ENCODE measurements at places on chromosomes 6 and 20.

- peak; percentile 40 for DNase-seq
Measured at GRCh38 chr6:44022296-44022661, 105.0 kb downstream of the MRPL14 start.

DNA sequence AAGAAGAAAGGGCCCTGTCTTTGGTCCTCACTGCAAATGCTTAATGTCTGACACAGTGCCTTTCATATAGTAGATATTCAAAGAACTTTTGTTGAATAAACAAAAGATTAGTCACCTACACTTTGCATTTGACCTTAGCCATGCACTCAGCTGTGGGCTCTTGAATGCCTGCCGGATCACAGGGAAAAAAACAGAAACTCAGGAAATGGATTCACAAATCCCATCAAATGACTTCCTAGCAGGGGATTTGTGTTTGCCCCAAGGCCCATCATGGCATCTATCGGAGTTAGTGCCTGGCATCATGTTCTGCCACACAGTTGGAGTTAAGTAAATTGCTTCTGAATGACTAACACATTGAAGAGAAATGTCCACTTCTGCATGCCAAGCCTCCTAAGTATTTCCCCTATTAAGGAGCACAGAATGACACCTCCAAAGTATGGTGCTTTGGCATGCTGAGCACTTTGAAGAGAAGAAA is 72.3 kb upstream of the DST start:
- DNase-seq: peak; percentile 87

- DNase-seq: peak; percentile 43
Measured at GRCh38 chr6:150627585-150628025, 27.9 kb downstream of the PLEKHG1 start.

DNA sequence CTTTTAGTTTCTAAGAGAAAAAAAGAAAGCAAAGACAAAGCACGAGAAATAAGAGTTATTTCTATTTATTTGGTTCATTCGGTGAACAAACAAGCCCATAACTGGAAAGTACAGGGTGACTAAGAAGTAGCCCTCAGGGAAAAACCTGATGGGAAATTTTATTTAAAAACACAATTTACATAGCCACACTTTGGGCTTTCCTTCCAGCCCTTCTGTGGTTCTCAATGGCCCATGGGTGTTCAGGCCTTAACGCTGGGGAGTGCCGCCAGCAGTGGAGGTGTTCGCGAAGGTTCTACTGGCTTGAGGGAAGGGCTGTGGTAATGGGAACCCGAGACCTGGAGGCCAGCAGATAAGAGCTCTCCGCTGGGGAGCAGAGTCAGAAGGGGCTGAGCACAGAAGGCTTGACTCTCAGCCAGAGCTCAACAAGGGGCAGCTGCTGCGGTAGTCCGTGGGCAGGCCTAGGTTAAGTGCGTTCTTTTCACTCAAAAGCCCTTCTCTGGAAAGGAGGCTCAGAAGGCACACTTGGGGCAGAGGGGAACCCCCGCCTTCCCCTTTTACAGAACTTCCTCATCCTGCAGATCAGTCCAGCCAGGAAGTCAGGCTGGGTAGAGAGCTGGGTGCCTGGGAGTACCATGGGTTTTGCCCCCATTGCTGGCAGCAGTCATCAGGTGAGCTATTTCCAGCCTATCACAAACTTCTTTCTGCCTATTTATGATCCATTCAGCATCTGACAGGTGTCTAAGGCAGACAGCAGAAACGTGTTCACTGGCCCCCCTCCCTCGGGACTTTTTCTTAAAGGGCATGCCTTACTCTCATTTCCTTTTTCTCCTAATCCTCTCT is 8.8 kb upstream of the CD83 start:
- DNase-seq: no peak

GRCh38 chr6:31572041-31572911 is at the start of gene LTA:
TSS of gene LTA (plus strand) at chr6:31572289. CDS start at chr6:31572743, 454 bp downstream.
- DNase-seq: no peak

GRCh38 chr6:135853986-135854385 is 2.5 kb downstream of the PDE7B start:
- DNase-seq: no peak

- DNase-seq: no peak
Measured at GRCh38 chr6:133411757-133412156, 170.6 kb downstream of the EYA4 start.

- no peak for DNase-seq
Measured at GRCh38 chr20:63163596-63164483, 52.1 kb downstream of the YTHDF1 start.

- no peak for DNase-seq
Measured at GRCh38 chr6:121067381-121067780, 266.9 kb downstream of the TBC1D32 start.

GRCh38 chr6:88114838-88115237 is 51.3 kb downstream of the CNR1 start:
- no peak for DNase-seq

DNA sequence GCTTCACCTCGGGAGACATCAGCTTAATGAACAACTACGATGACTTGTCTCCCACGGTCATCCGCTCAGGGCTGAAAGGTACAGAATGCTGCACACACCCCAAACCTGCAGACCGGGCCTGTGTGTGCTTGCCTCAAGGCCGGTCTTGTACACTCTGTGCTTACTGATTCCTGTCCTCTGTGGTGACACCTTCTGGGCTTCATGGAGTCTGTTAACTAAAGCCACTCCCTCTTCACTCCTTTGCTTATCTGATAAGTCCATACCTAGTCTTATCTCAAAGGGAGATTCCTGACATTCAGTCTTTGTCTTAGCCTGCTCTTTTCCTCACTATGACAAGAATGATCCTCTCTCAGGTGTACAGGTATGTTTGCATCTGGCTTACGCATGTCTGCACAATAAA is 107.7 kb upstream of the TMEM181 start:
- no peak for DNase-seq

GRCh38 chr20:57698116-57698866 is 11.5 kb downstream of the PMEPA1 start:
- peak; percentile 99 for DNase-seq

- no peak for DNase-seq
Measured at GRCh38 chr6:89073014-89073620, 7.4 kb upstream of the PNRC1 start.

DNA sequence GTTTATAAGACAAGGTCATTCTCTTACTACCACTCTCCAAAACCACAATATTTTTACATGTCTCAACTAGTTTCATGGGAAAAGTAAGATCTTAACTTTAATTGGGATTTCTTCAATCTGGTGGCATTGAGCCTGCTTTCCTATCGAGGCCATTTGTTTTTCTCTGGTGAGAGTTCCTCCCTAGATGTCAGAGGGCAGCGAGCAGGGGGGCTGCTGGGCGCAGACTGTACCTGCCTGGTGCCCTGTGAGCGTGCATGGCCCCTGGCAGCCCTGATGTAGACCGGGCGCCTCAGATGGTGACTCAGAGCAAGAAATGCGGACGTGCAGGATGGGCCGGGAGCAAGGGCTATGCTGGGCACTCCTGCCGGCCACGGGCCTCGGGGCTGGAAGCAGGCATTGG is 27.2 kb downstream of the ERMARD start:
- DNase-seq: no peak

- no peak for DNase-seq
Measured at GRCh38 chr20:47879771-47880170, 94.5 kb upstream of the SULF2 start.

DNA sequence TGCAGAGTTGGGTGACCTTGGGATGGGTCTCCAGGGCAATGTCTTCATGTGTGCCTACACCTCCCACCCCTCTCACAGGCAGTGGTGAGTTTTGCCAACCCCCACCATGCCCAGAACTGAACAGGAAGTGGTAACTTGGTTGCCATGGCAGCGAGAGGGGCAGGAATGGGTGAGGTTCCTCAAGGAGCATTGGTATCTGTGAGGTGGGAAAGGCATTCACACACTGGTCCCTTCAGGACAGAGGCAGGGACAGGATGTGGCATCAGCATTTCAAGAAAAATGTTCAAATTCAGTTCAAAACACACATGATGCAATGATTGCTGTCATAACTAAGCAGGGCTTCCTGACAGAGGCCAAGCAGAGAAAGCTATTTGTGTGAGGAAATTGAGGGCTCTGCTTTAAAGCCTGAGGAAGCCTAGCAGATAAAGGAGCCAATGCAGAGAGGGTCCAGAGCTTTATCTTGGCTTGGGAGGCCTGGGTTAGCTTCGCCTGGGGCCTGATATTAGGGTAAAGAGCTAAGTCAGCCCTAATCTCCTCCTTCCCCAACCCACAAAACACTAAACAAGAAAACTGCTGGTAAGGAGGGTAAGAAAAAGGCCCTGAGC is 551 bp downstream of the TREML2 start:
- peak; percentile 59 for DNase-seq

GRCh38 chr20:7375905-7376304 is 564.4 kb downstream of the HAO1 start:
- peak; percentile 22 for DNase-seq

GRCh38 chr6:151181706-151182363 is 57.9 kb upstream of the AKAP12 start:
- DNase-seq: no peak

GRCh38 chr6:69155467-69155866 is 520.4 kb downstream of the ADGRB3 start:
- DNase-seq: no peak

- no peak for DNase-seq
Measured at GRCh38 chr6:3650076-3650958, 101.2 kb downstream of the PXDC1 start.

DNA sequence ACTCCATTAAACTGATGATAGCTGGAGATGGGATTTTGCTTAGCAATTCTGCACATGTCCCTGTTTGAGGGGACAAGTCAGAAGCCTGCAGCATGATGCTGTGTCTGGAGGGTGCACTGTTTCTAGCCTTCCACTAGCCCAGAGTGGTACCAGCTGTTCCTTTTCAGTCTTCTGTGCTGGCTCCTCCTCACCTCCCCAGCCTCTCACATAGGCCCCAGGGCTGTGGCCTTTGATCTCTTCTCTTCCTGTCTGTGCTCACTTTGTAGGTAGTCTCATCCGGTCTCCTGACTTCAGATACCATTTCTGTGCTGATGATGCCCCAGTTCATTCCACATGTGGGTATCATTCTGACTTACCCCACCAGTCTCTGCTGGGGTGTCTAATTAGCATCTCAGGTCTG is 126.3 kb downstream of the HIVEP1 start:
- no peak for DNase-seq

- DNase-seq: peak; percentile 16
Measured at GRCh38 chr20:4299773-4300172, 284.4 kb upstream of the RNF24 start.

GRCh38 chr6:46276576-46277142 is 105.9 kb upstream of the ENPP5 start:
- no peak for DNase-seq

- DNase-seq: no peak
Measured at GRCh38 chr6:26520237-26520849, 17.8 kb upstream of the HMGN4 start.

DNA sequence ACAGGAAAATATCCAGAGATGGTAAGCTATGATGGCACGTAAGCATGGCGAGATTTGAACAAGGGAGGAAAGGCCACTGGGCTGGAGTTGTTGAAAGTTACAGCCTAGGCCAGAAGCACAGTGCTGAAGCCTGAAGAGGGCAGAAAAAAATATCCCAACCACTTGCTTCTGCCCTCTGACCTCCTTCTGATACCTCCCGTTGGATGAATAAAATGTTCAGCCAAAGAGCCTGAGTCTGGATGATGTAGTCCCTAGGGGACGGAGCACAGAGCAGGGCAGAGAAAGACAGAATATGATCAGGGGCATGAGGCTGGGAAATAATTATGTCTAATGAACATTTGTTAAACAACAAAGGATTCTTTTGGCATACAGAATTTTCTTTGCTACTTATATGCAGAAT is 19.7 kb downstream of the KLHL31 start:
- DNase-seq: no peak

DNA sequence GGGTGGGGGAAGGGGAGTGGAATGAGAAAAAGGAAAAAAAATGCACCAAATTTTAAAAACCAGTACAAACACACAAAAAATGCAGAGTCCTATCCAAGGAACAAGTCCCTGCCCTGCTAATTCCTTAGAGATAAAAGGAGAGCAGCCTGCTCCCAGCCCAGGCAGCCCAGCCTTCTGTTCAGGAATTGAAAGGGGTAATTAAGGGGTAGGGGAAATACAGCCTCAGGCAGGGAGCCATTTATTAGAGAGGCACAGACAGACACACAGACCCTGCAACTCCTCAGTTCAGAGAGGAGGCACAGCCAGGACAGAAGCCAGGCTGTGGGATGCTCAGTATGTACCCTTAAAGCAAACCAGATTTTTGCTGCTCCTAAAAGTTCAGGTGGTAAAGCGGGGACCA is 137.2 kb downstream of the EYA2 start:
- DNase-seq: no peak

GRCh38 chr6:118297821-118298220 is 250.3 kb upstream of the PLN start:
- DNase-seq: peak; percentile 2

- no peak for DNase-seq
Measured at GRCh38 chr6:13098006-13098405, 230.3 kb downstream of the TBC1D7 start.

- DNase-seq: no peak
Measured at GRCh38 chr6:169240125-169240524, 13.5 kb downstream of the THBS2 start.

GRCh38 chr6:747921-748320 is 55.0 kb upstream of the EXOC2 start:
- DNase-seq: no peak

DNA sequence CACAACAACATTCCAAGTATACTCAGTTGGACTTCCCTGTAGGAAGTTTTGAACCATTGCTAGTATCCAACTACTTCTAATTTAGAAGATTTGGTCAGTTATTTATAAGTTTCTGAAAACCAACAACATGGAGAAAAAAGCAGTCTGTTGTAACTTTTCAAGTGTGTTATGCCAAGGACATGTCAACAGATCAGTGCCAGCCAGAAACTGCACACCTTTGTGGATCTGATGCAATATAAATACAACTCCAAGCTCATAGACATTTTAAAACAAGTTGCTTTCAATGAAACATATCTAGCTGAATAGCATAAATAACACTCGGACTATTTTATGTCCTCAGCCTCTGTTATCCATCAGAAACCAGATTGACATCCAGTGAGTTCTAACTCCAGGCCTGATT is 58.3 kb upstream of the CARMIL1 start:
- DNase-seq: no peak

- DNase-seq: no peak
Measured at GRCh38 chr6:181049-181654, 111.1 kb upstream of the DUSP22 start.

- peak; percentile 96 for DNase-seq
Measured at GRCh38 chr6:39881851-39882530, 52.3 kb downstream of the MOCS1 start.

DNA sequence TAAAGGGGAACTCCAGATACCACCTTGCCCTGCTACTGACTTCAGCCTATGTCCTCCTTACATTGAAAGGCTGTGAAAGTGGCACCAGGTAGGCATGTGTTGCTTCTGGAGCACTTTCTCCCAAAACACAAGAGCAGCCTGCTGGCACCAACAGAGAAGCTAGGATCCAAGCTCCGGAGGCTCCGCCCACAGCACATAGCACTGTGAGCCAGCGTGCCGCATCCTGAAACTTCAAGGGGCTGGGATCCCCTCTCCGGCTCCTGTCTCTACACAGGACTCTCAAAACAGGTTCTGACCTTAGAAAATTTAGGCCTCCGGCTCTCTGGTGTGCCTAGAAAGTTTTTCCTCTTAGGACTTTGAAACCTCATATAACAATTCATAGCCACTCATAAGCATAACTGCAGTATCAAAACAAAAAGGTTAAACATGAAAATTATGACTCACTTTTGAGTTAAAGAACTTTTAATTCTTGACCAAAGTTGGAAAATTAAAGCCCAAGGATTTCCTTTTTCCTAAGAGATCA is 41.1 kb downstream of the EZR start:
- no peak for DNase-seq

Data from fibroblast of skin of right biceps (primary cell).